ENCODE measurements at places on chromosomes 4 and X.

GRCh38 chrX:49230500-49231232 lies 2.5 kb downstream of the CACNA1F start:
- DNase-seq = peak; percentile 64

DNA sequence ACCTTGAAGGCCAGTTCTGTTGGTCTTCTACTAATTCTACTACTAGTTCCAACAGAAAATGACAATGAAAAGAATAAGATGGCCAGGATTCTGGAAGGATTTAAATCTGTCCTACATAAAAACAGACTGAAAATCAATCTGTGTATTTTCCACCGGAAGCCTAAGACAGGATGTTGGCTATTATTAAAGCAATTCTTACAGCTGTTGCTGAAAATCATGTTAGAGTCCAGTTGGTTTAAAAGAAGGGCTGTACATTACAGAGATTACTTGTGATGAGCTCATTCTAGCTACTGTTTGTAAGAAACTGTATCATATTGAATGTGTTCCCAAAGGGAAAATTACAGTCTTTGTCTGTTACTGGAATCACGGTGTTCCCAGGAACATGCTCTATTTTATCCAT lies 54.8 kb upstream of the MAGEB16 start:
- DNase-seq = no peak

DNA sequence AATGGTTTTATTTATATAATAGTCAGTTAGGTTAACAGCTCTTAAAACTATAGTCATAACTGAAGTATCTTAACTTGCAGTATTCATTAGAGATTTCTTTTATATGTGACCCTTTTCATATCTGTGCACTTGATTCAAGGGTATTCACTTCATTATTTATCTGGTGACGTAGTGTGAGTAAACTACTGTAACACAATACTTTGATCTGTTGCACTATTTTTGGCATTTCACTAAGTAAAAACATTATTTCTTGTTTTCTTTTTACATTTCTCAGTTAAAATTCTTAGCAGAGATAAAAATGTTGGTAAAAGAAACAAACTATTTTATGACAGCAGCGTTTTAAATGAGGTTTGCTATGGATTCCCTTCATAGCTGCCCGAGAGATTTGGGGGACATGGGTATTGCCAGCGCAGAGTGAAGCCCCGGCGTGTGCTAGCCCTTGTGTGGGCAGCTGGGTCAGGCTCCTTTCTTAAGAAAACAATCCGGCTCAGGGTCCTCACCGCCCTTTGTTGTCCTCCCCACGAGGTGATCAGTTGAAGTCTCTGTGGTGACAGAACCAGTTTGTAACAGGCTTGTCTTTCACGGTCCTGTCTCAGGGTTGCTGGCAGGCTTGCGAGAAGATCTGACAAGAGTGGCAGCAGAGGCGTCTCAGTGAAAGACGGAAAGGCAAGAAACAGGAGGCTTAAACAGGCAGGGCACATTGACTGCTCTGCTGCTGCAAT lies 293.4 kb downstream of the BMPR1B start:
- no peak for DNase-seq

- no peak for DNase-seq
Observed at GRCh38 chr4:107065201-107065600, 29.1 kb upstream of the DKK2 start.

DNA sequence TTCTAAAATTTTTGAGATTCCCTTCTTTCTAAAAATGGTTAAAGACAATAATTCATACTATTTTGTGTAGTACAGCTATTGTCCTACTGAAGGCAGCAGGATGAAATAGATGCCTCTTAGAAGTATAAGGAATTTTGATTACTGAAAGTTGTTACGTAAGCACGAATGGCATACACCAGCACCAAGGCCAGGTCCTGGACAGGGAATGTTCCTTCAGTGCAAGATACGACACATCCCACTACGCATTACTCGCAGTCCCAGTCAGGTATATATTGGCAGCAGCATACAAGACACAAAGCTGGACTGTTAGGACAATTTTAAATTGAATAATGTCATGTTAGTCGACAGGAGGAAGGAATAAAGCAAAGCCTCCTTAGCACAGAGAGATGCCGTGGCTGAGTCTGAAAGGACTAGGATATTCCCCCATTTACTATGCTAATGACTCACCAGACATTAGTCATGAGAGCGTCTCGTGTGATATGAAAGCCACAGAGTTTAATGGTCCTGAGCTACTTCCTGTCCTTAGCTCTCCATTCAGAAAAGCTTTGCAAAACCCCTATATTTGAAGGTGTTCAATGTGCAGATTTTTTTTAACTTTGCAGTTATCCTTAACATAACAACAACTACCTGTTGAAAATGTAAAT lies 504.3 kb downstream of the FAM133A start:
- peak; percentile 16 for DNase-seq

GRCh38 chr4:36222702-36223101 lies 21.6 kb downstream of the ARAP2 start:
- no peak for DNase-seq

DNA sequence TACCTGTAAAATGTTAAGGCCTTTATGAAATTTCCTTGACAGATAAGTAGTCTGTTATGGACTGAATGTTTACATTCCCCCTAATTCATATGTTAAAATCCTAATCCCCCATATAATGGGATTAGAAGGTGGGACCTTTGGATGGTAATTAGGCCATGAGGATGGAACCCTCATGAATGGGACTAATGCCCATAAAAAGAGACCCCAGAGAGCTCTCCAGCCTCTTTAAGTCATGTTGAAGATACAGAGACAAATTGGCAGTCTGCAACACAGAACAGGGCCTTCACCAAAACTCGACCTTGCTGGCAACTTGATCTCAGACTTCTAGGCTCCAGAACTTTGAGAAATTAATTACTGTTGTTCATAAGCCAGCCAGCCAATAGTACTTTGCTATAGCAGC lies 1344.5 kb upstream of the PCDH7 start:
- no peak for DNase-seq

DNA sequence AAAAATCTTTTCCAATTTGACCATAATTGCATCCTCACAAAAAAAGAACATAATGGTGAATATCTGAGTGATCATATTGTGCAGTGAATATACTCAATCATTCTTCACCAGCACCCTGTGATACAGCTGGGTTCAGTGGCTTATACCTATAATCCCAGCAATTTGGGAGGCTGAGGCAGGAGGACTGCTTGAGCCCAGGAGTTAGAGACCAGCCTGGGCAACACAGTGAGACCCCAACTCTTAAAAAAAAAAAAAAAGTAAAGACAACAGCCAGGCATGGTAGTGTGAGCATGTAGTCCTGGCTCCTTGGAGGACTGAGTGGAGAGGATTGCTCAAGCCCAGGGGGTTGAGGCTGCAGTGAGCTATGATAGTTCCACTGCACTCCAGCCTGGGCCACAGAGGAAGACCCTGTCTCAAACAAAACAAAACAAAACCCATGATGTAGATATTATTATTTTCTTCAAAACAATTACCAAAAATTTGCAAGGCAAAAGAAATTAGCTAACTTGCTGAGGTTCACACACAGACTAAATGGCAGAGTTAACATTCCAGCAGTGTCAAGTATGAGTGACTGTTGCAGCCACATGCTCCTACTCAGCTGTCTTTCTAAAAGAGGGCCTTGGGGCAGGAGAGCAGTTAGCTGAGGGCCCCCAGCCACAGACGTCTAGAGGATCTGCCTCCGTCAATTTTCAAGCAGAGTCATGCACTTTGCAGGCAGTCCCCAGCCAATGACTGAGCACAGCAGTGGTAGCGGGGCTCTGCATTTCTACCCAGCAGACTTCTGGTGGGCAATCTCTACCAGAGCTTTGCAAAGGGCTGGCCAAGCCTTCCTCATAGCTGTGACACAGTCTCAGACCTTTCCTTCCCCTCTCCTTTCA lies 33.4 kb downstream of the ADGRA3 start:
- DNase-seq = no peak

DNA sequence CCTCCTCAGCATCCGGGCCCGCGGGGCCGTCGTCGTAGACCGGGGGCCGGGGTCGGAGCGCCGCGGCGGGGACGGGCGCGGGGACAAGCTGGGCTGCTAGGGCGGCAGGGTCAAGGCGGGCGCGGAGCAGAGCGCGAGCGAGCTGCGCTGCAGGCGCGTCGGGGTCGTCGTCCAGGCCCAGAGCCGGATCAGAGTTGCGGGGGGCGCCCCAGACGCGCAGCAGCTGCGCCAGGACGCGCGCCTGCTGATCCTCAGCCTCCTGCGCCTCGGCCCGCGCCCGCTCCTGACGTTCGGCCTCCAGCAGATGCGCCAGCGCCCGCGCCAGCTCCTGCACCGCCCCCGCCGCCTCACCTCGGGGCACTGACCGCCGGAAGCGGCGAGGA lies 3.5 kb downstream of the PCSK1N start:
- no peak for DNase-seq

- DNase-seq = no peak
Observed at GRCh38 chr4:28269426-28269825, 1408.8 kb downstream of the STIM2 start.

GRCh38 chr4:90960840-90961239 lies 833.6 kb downstream of the CCSER1 start:
- DNase-seq = no peak

- peak; percentile 82 for DNase-seq
Observed at GRCh38 chrX:125295337-125295736, 24.3 kb upstream of the TEX13C start.

DNA sequence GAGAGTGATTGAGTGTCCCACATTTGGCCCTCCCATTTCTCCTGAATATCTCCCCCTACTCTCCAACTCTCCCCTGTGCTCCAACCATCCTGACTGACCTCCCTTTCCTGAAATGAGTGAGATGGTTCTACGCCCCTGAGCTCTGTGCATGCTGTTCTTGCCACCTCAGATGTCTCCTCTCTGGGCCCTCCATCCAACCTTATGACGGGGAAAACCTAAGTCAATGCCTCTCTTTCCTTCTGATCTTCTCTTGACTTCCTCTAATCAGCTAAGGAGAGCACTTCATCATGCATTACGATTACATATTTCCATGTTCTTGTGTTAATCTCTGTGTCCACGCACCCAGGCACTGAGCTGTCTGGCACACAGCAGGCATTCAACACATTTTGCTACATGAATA lies 1.1 kb upstream of the TNIP3 start:
- no peak for DNase-seq

- DNase-seq = no peak
Observed at GRCh38 chr4:73945140-73945539, 36.7 kb downstream of the PF4 start.

GRCh38 chrX:131225078-131225477 lies 64.0 kb downstream of the IGSF1 start:
- no peak for DNase-seq

- DNase-seq = peak; percentile 50
Observed at GRCh38 chr4:185304944-185305690, 90.6 kb downstream of the LRP2BP start.

DNA sequence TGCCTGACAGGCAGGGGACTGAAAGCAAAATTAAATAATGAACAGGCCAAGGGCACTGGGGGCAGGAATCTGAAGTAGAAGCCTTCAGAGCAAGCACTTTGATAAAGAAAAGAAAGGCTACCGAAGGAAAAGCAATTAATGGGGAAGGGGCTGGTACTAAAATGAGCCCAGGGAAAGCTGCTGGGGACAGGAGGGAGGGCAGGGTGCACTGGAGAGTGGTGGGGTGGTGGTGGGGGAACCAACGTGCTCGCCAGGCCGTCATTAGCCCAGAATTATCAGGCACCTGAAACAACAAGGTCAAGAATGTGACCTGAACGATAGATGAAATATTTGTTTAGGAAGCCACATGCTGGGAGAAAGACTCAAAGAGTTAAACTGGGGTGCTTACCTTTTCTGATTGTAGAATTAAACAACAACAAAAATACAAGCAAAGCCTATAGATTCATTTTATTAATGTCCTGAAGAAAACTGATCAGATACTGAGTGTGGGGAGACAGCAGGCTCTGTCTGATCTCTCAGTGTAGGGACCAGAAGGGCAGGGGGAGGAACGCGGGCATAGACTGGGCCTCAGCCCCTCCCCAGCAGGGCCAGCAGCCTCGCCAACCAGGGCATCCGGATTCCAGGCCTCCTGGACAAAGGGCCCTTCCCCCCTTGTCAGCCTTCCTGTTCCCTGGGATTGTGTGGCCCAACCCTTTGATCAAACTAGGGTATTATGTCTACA lies 239.7 kb upstream of the KLF3 start:
- DNase-seq = no peak

DNA sequence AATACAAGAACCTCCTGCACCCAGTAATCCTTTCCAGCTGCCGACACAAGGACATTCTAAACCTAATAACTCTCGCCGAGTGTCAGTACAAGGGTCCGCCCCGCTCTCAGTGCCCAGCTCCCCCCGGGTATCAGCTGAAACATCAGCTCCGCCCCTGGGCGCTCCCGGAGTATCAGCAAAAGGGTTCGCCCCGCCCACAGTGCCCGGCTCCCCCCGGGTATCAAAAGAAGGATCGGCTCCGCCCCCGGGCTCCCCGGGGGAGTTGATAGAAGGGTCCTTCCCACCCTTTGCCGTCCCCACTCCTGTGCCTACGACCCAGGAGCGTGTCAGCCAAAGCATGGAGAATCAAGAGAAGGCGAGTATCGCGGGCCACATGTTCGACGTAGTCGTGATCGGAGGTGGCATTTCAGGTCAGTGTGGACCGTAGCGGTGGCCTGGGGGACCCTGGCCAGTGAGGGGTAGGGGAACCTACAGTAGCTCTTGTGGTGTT lies at the start of gene MAOA:
Gene MAOA, plus strand, starts transcription at position 295 of the 490 bp plus-strand sequence. Its CDS starts 43 bp downstream, at position 338.
- DNase-seq = peak; percentile 17

DNA sequence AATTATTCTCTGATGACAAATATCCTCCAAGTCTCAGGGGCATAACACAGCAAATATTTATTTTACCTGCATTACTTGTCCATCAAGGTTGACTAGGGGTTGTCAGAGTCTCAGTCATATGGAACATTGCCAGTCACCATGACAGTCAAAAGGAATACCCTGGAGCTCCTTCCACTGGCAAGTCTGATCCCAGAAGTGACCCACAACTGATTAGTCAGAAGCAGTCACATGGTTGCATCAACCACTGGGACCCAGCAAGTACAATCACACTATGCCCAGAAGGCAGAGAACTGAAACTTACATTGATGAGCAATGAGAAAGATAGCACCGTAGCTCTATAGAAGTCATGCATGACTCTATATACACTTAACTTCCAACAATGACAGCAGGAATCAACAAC lies 41.9 kb upstream of the SOD3 start:
- no peak for DNase-seq

DNA sequence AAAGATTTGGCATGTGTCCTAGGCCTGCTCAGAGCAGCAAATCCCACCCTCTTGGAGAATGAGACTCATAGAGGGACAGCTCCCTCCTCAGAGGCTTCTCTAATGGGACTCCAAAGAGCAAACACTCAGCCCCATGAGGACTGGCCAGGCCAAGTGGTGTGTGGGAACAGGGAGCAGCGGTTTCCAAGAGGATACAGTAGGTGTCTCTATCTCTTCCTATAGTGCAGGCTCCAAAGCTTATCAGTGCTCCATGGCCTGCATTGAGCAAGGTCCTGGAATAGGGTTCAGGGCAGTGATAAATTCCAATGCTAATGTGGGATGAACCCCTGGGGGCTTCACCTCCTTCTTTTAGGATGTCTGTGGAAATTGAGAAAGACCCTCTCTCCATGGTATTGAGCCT lies 15.7 kb upstream of the MAGEA10 start:
- DNase-seq = no peak

GRCh38 chr4:164779811-164780216 lies 25.9 kb downstream of the SMIM31 start:
- peak; percentile 39 for DNase-seq
